ENCODE measurements at places on chromosomes 6 and 20.

GRCh38 chr20:36481380-36482043 is 59.8 kb upstream of the MYL9 start:
- no peak for DNase-seq

DNA sequence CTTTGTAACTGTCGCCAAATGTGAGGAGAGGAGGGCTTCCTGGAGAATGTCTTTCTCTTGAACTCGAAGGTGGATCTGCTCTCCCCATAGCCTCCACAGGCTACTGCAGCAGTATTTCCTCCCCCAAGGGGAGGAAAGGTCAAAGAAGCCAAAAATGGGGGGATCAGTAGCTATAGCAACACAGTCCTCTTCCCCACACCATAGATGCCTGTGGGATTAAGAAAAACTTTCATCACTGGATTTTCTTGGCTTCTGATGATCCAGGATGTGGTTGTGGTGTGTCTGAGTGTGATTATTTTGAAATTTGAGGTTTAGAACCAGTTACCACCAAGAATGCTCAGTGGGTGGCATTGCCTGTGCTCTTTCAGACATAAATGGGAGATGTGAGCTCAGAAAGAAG is 140.1 kb upstream of the SPACA1 start:
- no peak for DNase-seq

DNA sequence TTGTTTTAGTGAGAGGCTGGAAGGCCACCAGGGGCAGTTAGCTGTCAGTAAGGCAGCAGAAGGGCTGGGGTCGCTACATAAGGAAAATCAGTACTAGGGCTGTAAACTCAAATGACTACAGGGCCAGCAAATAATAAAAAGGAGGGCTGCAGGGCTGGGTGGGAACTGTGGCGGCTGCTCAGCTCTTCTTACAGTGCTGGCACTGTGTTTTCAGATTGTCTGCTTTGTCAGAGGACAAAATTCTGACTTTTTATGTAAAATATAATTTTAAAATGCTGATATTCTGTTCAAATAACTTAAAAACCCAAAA is 23.2 kb downstream of the HLA-A start:
- DNase-seq, result no peak

DNA sequence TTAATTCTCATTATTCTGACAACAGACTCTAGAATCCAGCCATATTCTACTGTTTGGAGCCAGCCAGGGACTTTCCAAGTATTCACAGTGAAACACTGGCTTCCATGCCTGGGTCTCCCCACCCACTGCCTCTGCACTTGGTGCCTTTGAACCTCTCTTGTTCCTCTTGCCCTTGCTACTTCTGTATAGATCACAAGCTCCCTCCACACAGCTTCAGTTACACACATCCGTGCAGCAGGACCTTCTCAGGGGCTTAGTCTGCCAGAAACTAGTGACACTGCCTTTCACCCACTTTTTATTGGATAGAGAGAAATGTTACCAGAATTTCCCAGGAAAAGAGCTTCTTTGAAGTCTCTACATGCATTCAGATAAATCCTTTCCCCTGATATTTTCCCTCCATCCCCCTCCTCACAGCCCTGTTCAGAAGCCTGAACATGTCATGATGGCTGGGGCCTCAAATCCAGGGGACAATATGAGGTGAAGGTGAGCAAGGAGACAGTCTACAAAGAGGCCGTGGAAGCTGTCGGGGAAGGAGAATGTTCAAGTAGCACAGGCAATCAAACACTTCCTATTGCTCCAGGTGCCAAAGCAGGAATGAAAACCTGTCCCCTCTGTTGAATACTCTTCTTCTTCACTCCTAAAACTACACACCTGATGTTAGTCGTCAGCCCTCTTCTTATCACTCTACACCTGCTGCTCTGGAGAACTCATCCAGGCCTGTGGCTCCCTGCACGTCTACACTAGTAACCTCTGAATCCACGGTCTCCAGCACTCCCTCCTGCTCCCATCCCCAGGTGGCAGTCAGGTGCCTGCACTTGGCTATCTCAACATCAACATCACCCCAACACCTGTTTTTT is 20.2 kb upstream of the HLA-DOA start:
- DNase-seq, result no peak

DNA sequence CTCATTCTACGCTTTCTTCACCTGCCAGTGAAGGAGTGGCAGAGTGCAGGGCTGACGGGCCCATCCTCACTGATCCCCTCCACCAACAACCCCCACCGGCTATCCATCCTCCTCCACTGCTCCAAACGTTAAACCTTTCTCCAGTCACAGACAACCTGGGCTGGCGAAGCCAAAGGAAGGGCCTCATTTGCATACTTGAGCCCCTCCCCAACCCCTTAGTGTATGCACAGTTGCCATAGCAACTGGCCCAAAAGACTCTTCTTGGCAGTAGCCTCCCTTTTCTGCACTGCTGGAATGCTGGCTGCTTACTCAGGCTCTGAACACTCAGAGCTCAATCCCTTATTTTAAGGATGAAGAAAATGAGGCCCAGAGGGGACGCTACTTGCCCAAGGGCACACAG is 130.3 kb downstream of the GRM4 start:
- DNase-seq, result no peak
